AG10803 (cell line): ENCODE measurements at places on chromosomes 5 and 9.

DNA sequence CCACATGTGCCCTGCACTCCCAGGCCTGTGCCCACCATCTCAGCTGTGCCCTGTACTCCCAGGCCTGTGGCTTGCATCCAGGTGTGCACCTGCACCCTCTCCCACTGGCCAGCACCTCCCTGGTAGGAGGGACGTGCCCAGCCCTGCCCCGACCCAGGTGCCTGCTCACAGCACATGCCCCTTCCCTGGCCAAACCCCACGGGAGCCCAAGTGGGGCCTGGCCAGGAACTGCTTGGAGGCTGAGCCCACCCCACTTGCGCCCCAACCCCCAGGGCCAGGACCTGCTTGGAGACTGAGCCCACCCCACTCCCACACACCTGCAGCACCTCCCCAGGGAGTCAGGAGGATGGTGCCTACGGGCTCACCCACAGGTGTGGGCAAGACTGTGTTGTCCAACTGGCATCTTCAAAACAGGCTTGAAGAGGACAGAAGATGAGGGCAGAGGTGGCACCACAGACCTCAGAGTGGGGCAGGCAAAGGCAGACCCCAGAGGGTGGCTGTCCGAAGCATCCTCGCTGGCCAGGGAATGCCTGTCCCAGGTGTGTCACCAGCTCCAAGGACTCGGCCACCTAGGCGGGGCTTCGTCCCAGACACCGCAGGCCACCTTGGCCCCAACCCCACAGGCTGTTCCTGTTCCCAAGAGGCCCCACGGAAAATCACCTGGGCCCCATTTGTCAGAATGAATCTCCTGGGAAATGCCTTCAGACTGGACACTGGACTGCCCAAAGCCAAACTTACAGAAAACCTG is 10.8 kb downstream of the ZDHHC11B start:
- DNase-seq = no peak

DNA sequence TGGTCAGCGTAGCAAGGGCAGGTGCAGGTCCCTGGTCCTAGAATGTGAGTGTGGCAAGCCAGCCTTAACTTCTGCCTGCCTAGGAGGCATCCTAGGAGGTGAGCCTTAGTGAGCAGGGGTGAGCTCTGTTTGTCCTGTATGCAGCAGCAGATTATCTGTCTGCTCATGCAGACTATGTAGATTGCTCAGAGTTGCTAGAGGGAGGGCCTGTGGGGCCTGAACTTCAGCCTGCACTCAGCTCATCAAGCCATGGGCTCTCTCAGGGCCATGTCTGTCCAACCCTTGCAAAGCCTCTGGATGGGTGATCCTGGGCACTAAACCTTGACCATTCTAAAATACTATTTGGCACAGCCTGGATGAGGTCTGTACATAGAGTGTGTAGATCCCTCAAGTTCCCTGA is 8.5 kb upstream of the CTSL start:
- no peak for DNase-seq

DNA sequence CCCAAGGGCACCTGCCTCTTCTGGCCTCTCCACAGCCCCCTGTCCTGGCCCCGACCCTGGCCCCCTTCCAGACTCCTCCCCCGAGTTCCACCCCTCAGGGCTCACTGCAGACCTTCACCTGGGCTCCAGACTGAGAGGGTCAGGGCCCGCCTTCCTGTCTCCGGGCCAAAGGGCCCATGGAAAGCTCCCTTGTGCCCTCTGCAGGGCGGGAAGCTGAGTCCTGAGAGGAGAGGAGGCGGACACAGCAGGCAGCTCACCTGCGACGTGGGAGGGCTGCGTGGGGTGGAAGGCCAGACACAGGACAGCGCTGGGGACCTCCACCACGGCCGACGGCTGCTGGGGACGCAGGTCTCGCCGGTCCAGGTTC is 20.6 kb downstream of the DYNC2I2 start:
- no peak for DNase-seq

- DNase-seq = no peak
Observed at GRCh38 chr5:137753691-137754187, 424 bp downstream of the HNRNPA0 start.

GRCh38 chr5:169295306-169295705 is 5.6 kb downstream of the SLIT3 start:
- DNase-seq = no peak

DNA sequence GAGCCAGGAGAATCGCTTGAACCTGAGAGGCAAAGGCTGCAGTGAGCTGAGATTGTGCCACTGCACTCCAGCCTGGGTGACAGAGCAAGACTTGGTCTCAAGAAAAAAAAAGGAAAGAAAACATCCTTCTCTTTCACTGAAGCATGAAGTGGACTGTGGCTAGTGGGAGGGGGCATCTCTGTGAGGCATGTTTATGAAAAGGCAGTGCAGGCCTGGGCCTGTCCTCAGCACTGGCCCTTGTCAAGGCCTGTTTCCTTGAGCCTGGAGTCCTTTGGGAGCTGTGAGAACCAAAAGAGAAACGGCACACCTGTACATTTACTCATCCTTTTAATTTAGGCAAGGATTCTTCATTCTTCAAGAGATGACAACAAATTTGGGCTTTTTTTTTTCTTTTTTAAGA is 18.3 kb upstream of the FUBP3 start:
- DNase-seq = no peak

- DNase-seq = peak; percentile 31
Observed at GRCh38 chr9:78566948-78567675, 270.2 kb downstream of the PSAT1 start.

DNA sequence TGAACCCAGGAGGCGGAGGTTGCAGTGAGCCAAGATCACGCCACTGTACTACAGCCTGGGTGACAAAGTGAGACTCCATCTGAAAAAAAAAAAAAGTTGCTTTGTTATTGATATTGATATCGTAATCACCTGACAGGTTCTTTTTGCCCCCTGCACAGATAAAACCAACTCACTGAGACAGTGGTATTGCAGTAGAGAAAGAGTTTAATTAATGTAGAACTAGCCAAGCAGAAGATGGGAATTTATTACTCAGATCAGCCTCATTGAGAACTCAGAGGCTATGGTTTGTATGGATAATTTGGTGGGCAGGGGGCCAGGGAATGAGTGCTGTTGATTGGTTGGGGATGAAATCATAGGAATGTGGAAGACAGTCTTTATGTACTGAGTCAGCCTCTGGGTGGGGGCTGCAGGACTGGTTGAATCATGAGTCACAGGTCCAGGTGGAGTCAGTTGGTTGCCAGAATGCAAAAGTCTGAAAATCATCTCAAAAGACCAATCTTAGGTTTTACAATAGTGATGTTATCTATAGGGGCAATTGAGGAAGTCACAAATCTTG is 35.8 kb upstream of the MEGF10 start:
- DNase-seq = peak; percentile 17

- no peak for DNase-seq
Observed at GRCh38 chr5:150311015-150311692, 8.4 kb upstream of the ARSI start.

DNA sequence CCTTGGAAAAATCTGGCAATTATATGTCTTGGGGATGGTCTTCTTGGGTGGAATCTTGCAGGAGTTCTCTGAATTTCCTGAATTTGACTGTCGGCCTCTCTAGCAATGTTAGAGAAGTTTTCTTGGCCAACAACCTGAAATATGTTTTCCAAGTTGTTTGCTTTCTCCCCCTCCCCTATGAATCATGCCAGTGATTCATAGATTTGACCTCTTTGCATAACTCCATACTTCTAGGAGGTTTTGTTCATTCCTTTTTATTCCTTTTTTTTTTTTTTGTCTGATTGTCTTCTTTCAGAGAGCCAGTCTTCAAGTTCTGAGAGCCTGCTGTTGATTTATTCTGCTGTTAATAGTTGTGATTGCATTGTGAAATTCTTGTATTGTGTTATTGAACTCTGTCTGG is 56.7 kb upstream of the SLC44A1 start:
- peak; percentile 90 for DNase-seq

- no peak for DNase-seq
Observed at GRCh38 chr9:122056484-122056883, 36.6 kb downstream of the TTLL11 start.

DNA sequence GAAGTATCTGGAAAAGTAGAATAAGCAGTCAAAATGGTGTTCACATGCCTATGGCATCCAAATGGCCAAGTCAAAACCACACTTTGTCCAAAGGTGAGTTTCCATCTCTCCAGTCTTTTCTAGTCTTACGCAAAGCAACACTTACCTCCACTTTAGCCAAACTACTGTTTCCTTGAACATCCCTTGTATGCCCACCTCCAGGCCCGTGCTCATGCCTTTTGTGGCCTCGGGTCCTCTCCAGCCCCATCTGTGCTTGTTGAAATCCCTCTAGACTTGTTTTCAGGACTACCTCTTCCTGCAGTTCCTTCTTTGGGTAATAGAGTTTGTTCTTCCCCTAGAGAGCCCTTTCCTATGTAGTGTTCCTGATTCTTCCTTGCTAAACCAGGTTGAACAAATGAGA is 61.0 kb downstream of the ANGPTL2 start:
- DNase-seq = no peak
